ENCODE measurements at places on chromosomes 16 and 17. TPM values are rescaled to one million over a fixed set of nuclear protein-coding genes. Genes with fewer than 3 reads are reported as not detected.

The RPL13 gene
- total RNA-seq = 2,083 TPM

The CDC6 gene
- total RNA-seq = 67.5 TPM

The IRX5 gene
- 0.38 TPM for total RNA-seq

The USP43 gene
- total RNA-seq = 0.30 TPM

The OR4D2 gene
- total RNA-seq = not detected

The GJC1 gene
- total RNA-seq = 0.78 TPM

The PITPNM3 gene
- total RNA-seq = 0.53 TPM

The TEKT5 gene
- total RNA-seq = not detected

The KRT31 gene
- total RNA-seq = not detected

The ATP2A3 gene
- 290 TPM for total RNA-seq

The NGFR gene
- 0.33 TPM for total RNA-seq

The TPPP3 gene
- not detected for total RNA-seq

The TBC1D28 gene
- not detected for total RNA-seq

The SCGB1C2 gene
- total RNA-seq = not detected

The DHX58 gene
- total RNA-seq = 97.0 TPM

The MYO15B gene
- total RNA-seq = 13.7 TPM

The HEATR9 gene
- total RNA-seq = 3.1 TPM

The GLIS2 gene
- total RNA-seq = 0.40 TPM

The WFDC1 gene
- not detected for total RNA-seq

The TEX14 gene
- total RNA-seq = 0.85 TPM

The CDRT15 gene
- not detected for total RNA-seq

The SPNS3 gene
- 14.2 TPM for total RNA-seq

The PPM1E gene
- total RNA-seq = 0.03 TPM

The HCRT gene
- total RNA-seq = not detected

The FOXL1 gene
- not detected for total RNA-seq

The PRSS27 gene
- total RNA-seq = 1.6 TPM

The BAHCC1 gene
- 0.15 TPM for total RNA-seq

The CSH2 gene
- not detected for total RNA-seq

The COL1A1 gene
- 0.55 TPM for total RNA-seq

The GSPT1 gene
- total RNA-seq = 125 TPM

The TMEM100 gene
- total RNA-seq = not detected

The DPEP1 gene
- not detected for total RNA-seq

The TNFRSF17 gene
- not detected for total RNA-seq

The TNFRSF13B gene
- total RNA-seq = not detected

The SCNN1G gene
- total RNA-seq = not detected

The USH1G gene
- total RNA-seq = not detected

The CBLN1 gene
- not detected for total RNA-seq

Data from activated CD4-positive, alpha-beta memory T cell treated with anti-CD3 and anti-CD28 coated beads, Interleukin-2, amount 10 ng/mL, durations not matched to agents 7 days and 5 days (primary cell).